ENCODE measurements at places on chromosomes 7 and 10.

- H3K4me1 ChIP-seq: peaks cover 2% of the 10 kb centered on the region
- peak; percentile 54 for DNase-seq
- H3K27me3 ChIP-seq: peaks cover 37% of the 10 kb centered on the region
- H3K36me3 ChIP-seq: no peaks in the 10 kb centered on the region
- H3K27ac ChIP-seq: no peak overlapping the region
Measured at GRCh38 chr7:100407285-100408180, 21.0 kb downstream of the ZCWPW1 start.

- peak overlapping the region; percentile 93 for H3K4me3 ChIP-seq
- peaks cover 22% of the 10 kb centered on the region for H3K27me3 ChIP-seq
- peak overlapping the region; percentile 91 for H3K27ac ChIP-seq
- DNase-seq: no peak
- peaks cover 26% of the 10 kb centered on the region for H3K4me1 ChIP-seq
- peaks cover 4% of the 10 kb centered on the region for H3K36me3 ChIP-seq
Measured at GRCh38 chr7:151028948-151029501, 775 bp downstream of the ABCB8 start.

GRCh38 chr10:6729071-6729774, 149.1 kb upstream of the PRKCQ start:
- DNase-seq: no peak
- peaks cover 53% of the 10 kb centered on the region for H3K27me3 ChIP-seq
- H3K36me3 ChIP-seq: no peaks in the 10 kb centered on the region
- no peaks in the 10 kb centered on the region for H3K4me1 ChIP-seq
- no peak overlapping the region for H3K27ac ChIP-seq
- H3K4me3 ChIP-seq: no peak overlapping the region

DNA sequence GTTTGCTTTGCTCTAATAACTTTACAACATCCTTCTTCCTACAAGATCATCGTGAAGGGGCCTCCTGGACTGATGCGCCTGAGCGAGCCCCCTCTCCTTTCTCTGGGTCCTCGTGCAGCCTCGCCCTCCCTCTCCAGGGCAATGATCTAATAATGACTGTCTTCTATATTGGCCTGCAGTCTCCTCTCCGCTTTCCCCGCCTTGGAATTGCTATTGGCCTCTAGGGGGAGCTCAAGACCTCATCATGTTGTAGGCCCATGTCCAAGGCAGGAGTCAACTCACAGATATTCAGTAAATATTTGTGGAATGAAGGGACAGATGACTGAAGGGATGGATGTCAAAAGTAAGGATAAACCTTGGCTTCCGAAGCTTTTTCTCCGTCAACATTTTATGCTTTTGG, 1180.3 kb downstream of the TYW1 start:
- H3K27me3 ChIP-seq: no peaks in the 10 kb centered on the region
- no peaks in the 10 kb centered on the region for H3K4me1 ChIP-seq
- H3K36me3 ChIP-seq: no peaks in the 10 kb centered on the region
- no peak overlapping the region for H3K4me3 ChIP-seq

GRCh38 chr7:15838265-15838664, 151.8 kb upstream of the MEOX2 start:
- no peaks in the 10 kb centered on the region for H3K4me1 ChIP-seq
- no peaks in the 10 kb centered on the region for H3K36me3 ChIP-seq
- no peaks in the 10 kb centered on the region for H3K27me3 ChIP-seq
- DNase-seq: no peak
- no peak overlapping the region for H3K27ac ChIP-seq
- no peak overlapping the region for H3K4me3 ChIP-seq

- DNase-seq: no peak
- H3K27ac ChIP-seq: no peak overlapping the region
- no peaks in the 10 kb centered on the region for H3K36me3 ChIP-seq
- H3K4me1 ChIP-seq: no peaks in the 10 kb centered on the region
- no peak overlapping the region for H3K4me3 ChIP-seq
Measured at GRCh38 chr10:125407557-125407956, 247.2 kb upstream of the CTBP2 start.

- H3K4me3 ChIP-seq: no peak overlapping the region
- peaks cover 93% of the 10 kb centered on the region for H3K4me1 ChIP-seq
Measured at GRCh38 chr10:22629126-22629525, 85.3 kb downstream of the PIP4K2A start.

- H3K4me1 ChIP-seq: peaks cover 53% of the 10 kb centered on the region
- peaks cover 11% of the 10 kb centered on the region for H3K27me3 ChIP-seq
Measured at GRCh38 chr10:30505543-30506298, 71.7 kb downstream of the MAP3K8 start.

DNA sequence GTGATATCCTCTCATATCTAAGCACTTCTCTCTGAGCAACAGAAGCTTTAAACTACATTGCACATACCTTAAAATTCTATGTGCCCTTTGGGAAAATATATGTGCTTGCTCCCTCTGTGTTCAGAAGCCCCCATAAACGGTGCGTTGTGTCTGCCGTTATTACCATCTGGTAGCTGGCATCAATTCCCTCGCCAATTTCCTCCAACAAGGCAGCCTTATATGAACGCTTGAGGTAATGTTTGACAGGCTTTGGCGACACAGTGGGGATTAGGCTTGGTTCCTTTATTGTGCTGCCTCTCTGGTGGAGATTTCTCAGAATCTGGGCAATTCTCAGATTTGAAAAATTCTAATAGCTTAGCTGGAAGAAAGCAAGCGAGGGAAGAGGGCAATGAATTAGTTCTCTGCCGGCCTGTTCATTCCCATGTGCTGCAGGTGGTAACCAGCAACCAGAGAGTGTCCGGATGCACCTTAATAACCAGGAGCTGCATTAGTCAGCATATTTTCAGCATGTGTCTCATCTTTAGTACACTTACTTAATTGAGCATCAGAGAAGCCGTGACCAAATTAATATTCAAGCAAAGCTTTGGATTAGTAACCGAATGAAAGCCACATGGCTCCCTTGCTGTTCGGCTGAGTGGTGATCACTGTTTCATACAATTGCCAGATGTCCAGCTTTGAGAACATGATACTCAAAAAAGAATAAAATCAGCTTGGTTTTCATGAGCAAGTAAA, 7.3 kb upstream of the PPP1R17 start:
- no peaks in the 10 kb centered on the region for H3K27me3 ChIP-seq
- no peak overlapping the region for H3K27ac ChIP-seq
- H3K36me3 ChIP-seq: no peaks in the 10 kb centered on the region
- H3K4me3 ChIP-seq: no peak overlapping the region
- H3K4me1 ChIP-seq: no peaks in the 10 kb centered on the region

- H3K4me1 ChIP-seq: no peaks in the 10 kb centered on the region
- no peaks in the 10 kb centered on the region for H3K27me3 ChIP-seq
- no peak overlapping the region for H3K27ac ChIP-seq
- peaks cover 26% of the 10 kb centered on the region for H3K36me3 ChIP-seq
- no peak for DNase-seq
- no peak overlapping the region for H3K4me3 ChIP-seq
Measured at GRCh38 chr10:118003126-118003525, 43.6 kb downstream of the RAB11FIP2 start.

- no peaks in the 10 kb centered on the region for H3K36me3 ChIP-seq
- H3K27me3 ChIP-seq: no peaks in the 10 kb centered on the region
- no peaks in the 10 kb centered on the region for H3K4me1 ChIP-seq
- no peak overlapping the region for H3K27ac ChIP-seq
Measured at GRCh38 chr7:17608114-17608833, 309.8 kb downstream of the AHR start.

GRCh38 chr10:11533328-11533781, 78.1 kb downstream of the USP6NL start:
- H3K27ac ChIP-seq: no peak overlapping the region
- no peak for DNase-seq
- no peak overlapping the region for H3K4me3 ChIP-seq
- peaks cover 5% of the 10 kb centered on the region for H3K27me3 ChIP-seq

GRCh38 chr10:71218046-71218650, 5.8 kb downstream of the UNC5B start:
- no peaks in the 10 kb centered on the region for H3K36me3 ChIP-seq
- DNase-seq: no peak
- peaks cover 9% of the 10 kb centered on the region for H3K4me1 ChIP-seq
- peak overlapping the region; percentile 33 for H3K4me3 ChIP-seq

DNA sequence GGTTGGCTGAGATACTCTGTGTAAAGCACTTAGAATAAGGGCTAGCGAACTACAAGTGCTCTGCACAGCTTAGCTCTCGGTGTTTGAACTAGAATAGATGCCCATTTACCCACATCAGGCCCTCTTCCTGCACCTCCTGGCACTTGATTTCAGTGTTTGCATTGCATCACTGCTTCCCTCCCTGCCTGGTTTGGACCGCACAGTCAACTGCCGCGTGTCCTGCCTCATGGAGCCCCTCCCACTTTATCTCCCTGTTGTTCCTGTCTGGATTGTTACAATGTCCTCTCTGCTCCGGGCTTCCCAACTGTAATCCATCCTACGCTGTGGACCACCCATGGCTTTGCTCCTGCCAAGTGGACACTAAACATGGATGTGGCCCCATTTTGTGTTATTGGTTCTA, 2.3 kb downstream of the FAM107B start:
- no peak overlapping the region for H3K27ac ChIP-seq
- peaks cover 9% of the 10 kb centered on the region for H3K27me3 ChIP-seq
- H3K4me1 ChIP-seq: no peaks in the 10 kb centered on the region
- no peaks in the 10 kb centered on the region for H3K36me3 ChIP-seq
- no peak overlapping the region for H3K4me3 ChIP-seq
